ENCODE measurements at places on chromosomes 4 and X.

DNA sequence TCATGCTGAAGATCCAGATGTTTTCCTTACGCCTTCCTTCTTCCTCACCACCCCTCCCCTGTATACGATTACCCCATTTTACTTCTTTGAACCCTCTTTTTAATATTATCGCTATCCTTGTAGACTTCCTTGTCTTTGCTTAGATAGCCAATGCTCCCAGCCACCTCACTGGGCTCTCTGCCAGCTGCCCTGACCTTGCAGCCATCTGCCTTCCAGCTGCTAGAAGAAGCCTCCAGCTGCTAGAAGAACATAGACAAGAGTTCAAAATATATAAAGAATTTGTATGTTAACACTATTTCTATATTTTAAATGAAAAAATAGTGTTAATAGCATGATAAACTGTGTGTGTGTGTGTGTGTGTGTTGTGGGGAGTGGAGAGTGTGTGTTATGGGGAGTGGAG lies 374.7 kb downstream of the ANKRD50 start:
- DNase-seq: no peak

DNA sequence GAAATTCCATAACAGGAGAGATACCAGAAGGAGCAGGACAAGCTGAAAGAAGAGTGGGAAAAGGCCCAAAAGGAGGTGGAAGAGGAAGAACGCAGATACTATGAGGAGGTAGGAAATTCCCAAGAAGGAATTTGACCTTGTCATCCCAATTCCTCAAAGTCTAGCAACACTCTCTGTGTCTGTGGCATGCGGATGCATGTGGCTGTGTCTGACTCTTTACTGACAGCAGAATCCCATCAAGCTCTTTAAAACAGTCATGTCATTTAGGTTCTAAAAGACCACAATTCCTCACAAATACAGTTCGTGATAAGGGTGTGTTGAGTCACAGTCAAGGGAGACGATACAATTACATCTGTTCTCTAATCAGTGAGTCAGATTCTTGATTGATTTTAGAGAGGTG lies 68.5 kb downstream of the PHOX2B start:
- no peak for DNase-seq

DNA sequence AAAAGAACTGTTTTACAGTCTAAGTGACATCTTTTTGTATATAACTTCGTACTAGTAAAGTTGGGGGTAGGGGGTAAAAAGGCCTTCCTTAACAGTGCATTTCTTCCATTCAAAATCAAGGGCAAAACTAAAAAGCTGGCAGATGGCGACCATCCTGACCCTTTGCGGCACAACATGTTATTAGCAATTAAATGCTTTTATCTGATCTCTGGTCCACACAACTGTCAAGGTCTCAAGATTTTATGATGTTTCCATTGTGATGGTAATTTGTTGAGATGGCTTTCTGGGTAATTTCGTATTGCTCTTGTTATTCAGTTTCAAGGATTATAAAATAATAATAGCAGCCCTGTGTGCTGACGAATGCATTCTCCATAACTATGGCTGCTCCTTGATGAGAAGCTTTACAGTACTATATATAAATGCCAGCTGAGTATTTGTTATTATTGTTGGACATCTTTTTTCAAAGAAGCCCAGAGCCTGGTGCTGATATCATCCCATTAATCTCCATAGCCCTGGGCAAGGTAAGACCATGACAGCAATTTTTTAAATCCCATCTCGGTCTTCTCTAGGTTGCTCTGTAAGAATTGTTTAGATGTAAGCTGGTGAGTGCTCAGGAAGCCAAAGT lies 89.5 kb downstream of the CBR4 start:
- no peak for DNase-seq

GRCh38 chr4:99088023-99088449 lies 552 bp downstream of the ADH5 start:
- peak; percentile 28 for DNase-seq

GRCh38 chr4:140020457-140021361 lies 133.3 kb downstream of the MAML3 start:
- DNase-seq: no peak

DNA sequence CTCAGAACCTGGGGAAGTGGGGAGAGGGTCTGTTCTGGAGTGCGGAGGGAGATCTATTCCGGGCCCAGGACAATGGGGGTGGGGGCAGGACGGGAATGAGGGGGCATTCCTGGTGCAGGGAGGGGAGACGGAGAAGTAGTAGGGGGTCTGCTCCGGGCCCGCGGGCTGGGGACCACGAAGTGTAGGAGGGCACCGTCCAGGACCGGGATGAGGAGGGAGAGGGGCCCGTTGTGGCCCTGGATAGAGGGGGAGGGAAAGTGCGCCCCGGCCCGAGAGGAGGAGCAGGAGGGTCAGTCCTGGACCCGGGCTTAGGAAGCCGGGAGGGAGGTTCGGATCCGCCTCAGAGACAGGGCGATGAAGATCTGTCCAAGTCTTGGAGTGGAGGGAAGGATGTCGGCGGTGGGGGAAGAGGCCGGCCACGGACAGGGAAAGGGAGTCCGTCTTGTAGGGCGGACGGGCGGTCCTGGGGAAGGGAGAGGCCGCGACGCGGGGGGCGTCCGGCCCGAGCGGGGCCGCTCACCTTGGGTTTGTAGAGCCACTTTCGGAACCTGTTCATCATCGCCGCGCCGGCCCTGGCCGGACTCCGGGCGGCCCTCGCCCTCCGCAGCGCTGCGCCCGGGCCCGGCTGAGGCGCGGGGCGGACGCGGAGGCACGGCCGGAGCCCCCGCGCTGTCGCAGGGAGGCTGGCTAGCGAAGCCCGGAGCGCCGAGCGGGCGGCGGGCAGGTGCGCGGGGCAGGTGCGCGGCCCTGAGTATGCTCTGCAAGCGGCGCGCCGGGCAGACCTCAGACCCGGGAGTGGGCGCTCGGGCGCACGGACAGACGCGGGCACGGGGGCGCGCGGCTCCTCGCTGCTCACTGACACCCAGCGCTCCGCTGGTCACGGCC lies at the start of gene ZFYVE28:
TSS of gene ZFYVE28 (minus strand) at position 881 of the 885 bp plus-strand sequence. CDS start at position 559, 322 bp downstream.
- DNase-seq: no peak

- DNase-seq: no peak
Observed at GRCh38 chrX:96474029-96474740, 210.5 kb upstream of the DIAPH2 start.

- no peak for DNase-seq
Observed at GRCh38 chr4:129377131-129377845, 281.3 kb downstream of the C4orf33 start.

DNA sequence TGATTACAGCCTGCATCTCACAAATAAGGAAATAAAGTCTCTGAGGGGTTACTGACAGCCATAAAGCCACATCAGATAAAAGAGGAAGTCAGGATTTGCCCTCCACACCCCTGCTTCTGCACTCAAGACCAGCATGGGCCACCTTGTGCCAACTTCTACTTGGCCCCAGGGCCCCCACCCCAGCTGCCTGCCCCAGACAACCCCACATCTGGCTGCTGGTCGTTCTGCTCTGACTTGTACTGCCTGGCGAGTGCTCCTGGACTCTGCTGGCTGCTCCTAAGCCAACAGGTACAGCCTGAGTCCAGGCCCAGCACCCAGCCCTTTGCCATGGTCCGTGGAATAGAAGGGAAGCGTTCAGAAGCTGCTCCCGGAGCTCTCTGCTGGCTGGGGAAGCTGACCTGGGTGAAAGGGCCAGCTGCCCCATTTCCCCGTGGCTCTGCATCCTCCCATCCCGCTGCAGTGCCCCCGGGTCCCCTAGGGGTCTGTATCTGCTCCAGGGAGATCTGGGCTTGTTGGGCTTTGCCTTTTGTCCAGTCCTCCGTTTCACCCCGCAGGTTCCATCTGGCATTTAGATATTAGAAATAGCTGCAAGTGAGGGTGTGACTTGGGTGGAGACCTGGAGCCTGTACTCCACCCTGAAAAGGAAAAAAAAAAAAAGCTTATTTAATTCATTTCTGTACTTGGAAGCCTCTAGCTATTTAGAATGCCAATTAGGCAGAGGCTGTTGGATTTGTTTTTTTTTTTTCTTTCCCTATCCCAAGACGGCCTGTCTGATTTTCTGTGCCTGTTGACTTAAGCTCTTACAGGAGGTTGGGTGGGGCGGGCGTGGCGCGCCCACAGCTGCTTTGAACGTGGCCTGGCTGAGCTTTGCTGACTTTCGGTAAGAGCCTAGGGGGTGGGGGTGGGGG lies 194.7 kb downstream of the PTTG2 start:
- peak; percentile 36 for DNase-seq

DNA sequence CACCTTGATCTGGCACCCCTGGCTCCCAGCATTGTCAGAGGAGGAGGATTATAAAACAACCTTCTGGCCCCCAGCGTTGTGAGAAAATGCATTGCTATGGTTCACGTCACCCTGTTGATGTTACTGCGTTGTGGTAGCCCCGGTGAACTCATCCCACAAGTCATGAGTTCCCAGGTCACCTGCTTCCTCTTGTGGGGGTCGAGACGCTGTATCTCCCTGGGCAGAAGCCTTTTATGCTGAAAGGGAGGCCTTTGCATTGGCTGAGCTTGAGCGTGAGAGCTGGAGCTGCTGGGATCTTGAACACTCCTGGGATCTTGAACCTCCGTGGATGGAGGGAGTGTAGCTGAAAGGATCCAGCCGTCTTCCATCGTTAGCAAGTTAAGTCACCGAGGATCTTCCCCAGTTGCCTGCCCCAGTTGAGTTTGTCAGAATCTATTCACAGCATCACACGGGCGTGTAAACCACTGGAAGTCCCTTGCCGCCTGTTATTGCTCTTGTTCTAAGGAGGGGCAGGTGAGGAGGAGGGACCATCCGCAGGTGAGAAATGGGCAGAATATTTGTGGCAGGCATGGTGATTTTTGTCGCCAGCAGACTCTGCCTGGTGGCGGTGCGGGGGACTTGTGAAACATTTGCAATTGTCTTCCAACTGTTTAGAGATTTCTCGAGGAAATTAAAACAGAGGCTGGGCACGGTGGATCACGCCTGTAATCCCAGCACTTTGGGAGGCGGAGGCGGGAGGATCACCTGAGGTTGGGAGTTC lies 299.9 kb downstream of the ASMT start:
- DNase-seq: no peak

- DNase-seq: no peak
Observed at GRCh38 chr4:117817301-117817700, 217.0 kb upstream of the NDST3 start.

DNA sequence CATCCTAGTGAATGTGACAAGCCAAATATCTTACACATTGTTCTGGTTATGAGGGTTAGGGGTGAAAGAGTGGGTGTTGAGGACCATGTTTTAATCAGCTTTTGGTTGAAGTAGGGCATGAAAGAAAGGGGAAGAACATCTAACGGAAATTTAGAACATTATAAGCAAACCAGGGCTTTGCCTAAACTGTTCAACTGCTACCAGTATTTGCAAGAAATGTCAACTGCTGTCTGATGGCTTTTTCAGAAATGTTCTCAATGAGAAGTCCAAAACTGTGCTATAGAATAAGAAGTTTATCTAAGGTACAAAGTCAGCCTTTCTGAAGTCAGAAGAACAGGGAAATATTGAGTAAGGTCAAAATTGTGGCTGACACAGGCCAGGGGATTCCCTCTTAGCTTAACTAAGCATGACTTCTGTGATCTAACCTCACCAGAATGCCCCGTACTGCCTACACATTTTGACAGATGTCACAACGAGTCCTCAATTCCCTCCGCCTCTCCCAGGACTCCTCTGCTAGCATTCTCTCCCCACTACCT lies 67.1 kb downstream of the DTHD1 start:
- peak; percentile 19 for DNase-seq

DNA sequence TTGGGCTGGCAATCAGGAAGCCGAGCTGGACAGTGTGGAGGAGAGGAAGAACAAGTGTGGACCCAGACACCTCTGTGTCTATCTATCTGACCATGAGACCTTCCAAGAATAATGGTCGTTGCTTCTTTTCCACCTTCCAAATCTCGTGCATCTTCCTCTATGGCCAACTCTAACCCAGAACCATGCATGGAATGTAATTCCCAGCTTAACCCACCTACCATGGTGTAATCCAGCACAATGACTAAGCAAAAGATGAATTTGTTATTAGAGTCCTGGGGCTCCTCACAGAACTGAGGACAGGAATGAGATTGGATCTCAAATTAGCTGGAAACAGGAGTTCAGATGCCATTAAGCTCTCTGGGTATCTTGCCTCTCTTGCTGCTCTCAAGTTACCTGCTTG lies 17.4 kb upstream of the TMEM184C start:
- DNase-seq: no peak

GRCh38 chr4:4645743-4646142 lies 103.9 kb upstream of the STX18 start:
- DNase-seq: no peak

- no peak for DNase-seq
Observed at GRCh38 chrX:123060986-123061385, 123.1 kb upstream of the GRIA3 start.

- no peak for DNase-seq
Observed at GRCh38 chrX:149610511-149610910, 15.4 kb upstream of the HSFX2 start.

DNA sequence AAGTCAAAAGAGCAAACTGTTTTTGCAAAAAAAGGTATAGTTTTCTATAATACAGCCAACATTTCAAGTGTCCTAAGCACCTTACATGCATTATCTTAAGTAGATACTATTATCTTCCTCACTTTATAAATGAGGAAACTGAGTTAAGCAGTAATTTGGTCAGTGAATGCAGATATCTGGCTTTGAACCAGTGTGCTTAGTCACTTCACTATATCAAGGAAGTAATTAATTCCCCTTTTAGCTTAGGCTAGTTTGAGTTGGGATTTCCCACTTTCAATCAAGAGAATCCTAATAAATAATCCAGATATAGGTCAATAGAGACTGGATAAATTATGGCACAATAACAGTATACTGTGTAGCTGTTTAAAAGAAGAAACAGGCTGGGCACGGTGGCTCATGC lies 14.8 kb downstream of the SPINK2 start:
- DNase-seq: no peak

DNA sequence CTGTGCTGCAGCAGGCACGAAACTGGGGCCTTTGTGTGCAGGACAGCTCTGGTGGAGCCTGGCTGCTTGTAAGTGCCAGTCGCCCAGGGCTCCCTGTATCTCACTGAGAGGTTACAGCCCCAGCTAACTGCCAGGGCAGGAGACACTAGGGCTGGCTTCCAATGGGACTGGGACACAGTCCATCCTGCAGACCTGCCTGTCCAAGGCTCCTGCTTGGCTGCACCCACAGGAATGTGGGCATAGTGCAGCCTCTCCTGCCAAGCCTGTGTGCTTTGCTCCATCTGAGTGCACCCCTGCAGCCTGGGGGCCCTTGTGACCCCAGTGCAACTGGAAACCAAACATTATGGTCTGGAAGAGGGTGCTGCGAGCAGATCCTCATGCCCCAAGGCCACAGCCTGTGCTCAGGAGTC lies 144.0 kb downstream of the ADAM29 start:
- DNase-seq: no peak

- no peak for DNase-seq
Observed at GRCh38 chrX:85378461-85378860, 1.0 kb downstream of the POF1B start.

DNA sequence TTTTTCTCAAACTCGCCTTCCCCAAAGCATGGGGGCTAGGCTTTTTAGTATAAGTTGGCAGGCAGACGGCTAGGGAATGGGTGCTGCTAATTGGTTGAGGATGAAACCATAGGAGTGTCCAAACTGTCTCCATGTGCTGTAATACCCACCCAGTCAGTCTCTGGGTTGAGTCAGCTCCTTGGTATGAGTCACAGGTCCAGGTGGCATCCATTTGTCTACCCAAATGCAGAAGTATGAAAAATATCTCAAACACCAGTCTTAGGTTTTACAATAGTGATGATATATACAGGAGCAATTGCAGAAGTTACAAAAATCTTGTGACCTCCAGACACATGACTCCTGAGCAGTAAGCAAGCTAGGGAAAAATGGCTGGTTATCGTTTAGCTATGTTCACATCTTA lies 27.4 kb upstream of the CCSER1 start:
- no peak for DNase-seq

GRCh38 chrX:55715847-55716246 lies 1.7 kb upstream of the RRAGB start:
- DNase-seq: no peak

All from CD4-positive, alpha-beta T cell treated with Interleukin-17A for 1 hour (primary cell).